HS-5 (cell line): ENCODE measurements at places on chromosomes 16 and 17.

GRCh38 chr16:47475786-47476185 is 14.7 kb downstream of the PHKB start:
- no peak for DNase-seq

DNA sequence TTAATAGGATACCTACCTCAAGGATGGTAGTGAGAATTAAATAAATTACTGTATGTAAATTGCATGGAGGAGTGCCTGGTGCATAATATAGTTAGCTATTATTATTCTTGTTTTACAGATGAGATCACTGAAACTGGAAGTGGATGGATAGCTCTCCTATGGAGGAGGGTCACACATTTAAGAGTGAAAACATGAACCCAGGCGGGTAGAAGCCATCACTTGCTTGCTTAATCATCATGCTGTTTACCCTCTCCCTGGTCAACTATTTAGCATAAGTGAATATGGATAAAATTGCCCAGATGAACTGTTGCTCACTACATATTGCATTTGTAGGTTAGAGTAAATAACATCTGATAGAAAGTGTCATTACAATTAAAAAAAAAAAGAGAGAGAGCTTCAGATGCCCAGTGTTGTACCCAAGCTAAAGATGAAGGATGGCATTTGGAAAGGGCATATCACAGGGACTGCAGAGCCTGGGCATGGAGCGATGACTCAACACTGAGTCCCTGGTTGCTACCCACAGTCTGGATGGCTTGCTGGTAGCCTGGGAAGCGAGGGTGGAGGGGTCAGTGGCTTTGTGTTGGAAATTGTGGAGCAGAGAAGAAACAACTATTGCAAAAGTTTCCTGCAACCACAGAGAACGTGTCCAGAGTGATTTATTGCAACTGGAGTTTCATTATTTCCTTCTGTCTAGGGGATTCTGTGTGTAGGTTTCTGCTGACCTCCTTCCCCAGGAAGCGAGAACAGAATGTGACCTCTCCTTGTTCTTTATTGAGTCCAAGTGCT is 414.4 kb downstream of the SHISA9 start:
- DNase-seq = no peak

DNA sequence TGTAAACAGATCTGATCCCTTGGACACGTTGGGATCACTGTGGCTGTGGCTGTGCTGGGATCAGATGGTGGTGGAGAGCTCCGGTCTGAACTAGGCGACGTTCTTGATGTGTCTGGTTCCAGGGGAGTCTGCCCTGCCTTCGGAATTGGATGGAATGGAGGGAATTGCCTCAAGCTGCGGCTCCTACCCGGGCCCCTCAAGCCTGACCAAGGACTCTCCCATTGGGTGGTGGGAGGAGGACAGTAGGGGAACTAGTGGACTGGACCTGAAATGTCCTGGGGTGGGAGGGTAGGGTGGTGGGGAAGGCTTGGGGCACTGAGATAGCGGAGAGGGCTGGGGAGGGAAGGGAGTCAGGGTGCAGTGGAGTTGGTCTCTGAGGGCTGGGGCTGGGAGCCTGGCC is 3.2 kb upstream of the UBALD1 start:
- DNase-seq = no peak

GRCh38 chr16:52069866-52070265 is 477.1 kb downstream of the TOX3 start:
- DNase-seq = no peak

DNA sequence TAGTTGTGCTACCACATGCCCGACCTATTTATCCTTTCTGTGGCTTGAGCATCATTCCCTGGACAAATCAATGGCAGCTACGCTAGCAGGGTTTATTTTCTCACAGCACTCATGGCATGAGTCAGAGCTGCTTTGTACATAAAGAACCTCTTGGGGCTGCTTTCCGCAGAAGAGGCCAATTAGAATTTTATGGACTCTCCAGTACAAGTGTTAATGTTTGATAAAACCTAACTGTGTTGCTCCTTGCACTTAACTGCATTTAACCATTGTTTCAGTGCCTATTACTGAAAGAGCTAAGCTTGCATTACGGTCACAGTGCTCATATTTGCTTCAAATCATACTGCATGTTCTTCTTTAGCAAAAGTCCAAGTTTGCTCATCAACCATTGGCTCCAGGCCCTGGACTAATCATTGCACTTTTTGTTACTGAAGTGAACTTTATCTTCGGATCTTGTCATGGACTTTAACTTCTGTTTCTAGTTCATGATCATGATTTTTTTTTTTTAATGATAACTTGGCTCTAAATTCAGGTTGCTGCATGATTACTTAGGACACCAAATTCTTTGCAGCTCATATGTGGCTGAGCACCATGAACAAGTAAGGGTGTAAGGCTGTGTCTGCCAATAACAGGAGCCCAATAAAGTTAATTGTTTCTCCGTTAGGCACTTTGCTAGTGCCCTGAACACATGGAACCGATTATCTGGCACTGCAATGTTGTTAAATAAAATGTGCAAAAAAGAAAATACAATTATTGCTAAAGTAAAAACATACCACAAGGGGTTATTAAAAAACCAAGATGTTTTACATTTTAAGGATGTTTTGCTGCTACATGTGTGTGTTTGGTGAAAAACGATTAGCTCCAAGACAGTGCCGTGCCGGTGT is 492.2 kb downstream of the KCNJ2 start:
- DNase-seq = no peak

GRCh38 chr16:84254062-84254461 is 14.2 kb upstream of the KCNG4 start:
- no peak for DNase-seq

DNA sequence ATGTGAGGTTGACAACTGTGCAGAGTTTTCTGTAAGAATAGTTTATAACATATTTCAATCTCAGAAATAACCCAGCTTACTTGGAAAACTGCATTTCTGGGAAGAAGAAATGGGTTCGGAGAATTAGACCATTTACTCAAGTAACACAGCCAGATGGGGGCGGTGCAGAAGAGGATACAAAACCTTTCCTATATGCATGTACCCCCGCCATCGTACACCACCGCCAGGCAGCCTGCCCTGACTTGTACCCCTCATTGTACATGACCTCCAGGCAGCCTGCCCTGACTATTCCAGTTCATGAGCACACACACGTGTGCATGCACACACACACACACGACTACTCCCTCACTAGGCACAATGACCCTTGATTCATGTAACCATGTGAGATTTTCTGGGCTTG is 154.0 kb downstream of the C16orf78 start:
- DNase-seq = no peak

DNA sequence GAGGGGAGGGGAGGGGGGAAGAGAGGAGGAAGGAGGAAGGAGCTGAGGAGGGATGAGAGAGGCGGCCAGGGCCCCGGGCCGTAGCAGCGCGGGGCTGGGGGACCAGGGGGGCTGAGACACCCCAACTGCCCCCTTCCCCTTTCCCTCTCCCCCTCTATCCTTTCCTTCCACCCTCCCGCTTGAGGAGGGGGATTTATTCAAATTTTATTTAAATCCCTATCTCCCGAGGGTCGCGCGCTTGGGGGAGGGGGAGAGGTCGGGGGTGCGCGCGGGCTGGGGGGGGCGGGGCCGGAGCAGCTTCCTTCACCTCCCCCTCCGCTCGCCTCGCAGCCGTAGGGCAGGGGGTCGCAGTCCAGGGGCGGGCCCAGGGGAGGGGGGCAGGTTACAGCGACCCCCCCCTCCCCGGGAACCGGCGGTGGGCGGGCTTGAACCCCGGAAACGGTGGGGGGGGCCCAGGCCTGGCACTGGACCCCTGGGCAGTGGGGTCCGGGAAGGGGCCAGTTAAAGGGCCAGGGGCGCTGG is at the start of gene FBXL19:
TSS of gene FBXL19 (plus strand) at position 19 of the 522 bp plus-strand sequence. CDS start 2,183 bp downstream, outside the sequence.
- DNase-seq = no peak

GRCh38 chr16:11799509-11800381 is 2.7 kb upstream of the ZC3H7A start:
- no peak for DNase-seq

DNA sequence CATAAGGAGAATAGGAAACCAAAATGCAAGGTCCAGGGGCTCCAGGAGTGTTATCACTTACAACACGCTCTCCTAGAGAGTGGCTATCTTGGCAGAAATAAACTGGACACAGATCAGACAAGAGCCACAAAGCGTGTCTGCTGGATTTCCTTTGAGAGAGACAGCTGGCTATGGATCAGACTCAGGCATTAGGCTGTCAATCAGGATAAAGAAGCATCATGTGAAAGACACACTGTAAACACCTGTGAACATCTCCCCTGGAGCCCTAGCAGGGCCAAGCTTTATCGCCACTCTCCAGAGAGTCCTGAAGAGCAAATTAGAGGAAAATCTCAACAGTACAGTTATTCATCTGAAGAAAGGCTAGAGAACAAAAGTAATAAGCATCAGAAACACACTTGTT is 26.0 kb downstream of the SYCE1L start:
- no peak for DNase-seq

GRCh38 chr16:48958681-48959080 is 323.0 kb downstream of the CBLN1 start:
- DNase-seq = no peak

DNA sequence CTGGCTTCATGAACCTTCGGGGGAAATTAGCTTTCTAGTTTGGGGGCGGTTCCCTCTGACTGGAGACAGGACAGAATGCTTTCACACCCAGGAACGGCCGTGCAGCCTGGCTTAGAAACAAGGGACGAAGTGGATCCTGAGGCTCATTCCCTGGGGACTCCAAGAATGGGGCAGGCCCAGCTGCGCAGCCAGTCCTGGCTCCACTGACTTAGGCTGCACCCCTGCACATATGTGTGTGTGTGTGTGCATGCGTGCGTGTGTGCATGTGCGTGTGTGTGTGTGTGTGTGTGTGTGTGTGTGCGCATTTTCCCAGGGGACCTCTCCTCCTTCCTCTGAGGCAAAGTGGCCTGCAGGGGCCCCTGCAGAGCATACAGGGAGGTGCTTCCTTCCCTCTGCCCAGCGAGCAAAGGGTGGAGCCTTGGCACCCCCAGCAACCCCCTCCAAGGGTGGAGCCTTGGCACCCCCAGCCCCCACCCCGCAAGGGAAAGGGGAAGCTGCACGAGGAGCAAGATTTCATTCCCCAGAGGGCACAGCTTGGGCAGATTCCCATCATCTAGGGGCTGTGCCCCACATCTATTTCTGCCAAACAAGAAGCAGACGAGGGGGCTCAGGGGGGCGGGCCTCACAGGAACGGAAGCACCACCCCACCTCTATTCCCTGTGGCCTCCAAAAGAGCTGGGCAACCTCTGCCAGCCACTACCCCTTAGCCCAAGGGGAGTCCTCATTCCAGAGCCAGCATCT is 97.6 kb upstream of the CBX4 start:
- DNase-seq = no peak

DNA sequence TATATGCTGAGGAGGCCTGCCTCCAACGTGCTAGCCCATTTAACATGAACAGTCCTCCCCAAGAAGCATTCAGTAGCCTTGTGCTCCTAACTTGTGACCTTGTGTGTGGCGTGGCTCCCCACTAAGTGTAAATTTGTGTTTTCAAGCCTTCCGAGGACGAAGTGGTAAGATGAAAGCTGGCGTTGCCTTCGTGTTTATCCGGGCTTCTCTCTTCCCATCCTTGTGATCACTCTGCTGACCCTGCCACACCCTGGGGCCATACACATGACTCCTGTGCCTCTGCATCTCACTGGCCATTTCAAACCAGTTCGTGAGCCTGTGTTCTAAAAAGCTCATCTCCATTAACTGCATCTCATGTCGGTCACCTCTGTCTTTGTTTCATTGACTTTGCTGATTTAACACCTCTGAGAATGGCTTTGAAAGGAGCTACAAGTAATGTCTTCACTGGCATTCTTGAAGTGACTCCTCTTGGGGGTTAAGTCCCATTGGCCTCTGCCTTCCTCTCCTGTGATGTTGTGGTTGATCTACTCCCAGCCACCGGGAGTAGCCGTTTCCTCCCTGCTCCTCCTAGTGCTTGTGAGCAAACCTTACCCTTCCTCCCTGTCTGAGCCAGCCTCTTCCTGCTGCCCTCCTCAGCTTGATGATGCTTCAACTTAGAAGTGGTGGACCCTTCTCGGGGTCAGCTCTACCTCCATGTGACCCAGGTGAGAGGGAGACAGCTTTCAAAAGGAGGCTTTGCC is 27.4 kb upstream of the NAGLU start:
- DNase-seq = no peak

DNA sequence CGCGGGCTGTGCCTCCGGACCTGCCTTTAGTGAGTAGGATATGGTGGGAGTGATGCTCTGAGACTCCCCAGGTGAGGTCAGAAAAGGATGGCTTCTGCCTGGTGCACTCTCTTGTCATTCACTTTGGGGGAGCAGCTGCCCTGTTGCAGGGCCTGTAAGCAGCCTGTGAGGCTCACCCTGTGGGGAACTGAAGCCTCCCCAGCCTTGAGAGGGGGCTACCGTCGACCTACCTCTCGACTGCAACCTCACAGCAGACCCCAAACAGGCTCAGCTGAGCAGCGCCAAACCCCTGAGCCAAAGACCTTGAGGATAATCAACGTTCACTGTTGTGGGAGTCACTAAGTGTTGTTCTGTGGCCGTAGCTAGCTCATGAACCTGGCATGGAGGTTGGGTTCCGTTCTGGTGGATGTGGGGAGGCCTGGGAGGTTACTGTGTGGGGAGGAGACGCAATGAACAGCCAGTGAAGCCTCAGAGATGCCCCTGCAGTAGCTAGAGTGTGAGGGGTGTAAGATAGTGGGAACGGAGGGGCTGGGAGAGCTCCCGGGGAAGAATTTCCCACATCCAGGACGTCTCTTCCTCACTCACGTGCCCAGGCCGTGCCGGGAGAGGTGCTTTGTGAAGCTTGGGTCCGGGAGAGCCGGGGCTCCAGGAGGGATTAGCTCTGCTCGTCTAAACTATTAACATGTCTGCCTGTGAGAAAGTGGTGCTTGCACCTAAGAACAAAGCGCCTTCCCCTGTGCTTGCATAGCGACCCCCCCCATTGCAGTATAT is 38.8 kb downstream of the METRNL start:
- no peak for DNase-seq

DNA sequence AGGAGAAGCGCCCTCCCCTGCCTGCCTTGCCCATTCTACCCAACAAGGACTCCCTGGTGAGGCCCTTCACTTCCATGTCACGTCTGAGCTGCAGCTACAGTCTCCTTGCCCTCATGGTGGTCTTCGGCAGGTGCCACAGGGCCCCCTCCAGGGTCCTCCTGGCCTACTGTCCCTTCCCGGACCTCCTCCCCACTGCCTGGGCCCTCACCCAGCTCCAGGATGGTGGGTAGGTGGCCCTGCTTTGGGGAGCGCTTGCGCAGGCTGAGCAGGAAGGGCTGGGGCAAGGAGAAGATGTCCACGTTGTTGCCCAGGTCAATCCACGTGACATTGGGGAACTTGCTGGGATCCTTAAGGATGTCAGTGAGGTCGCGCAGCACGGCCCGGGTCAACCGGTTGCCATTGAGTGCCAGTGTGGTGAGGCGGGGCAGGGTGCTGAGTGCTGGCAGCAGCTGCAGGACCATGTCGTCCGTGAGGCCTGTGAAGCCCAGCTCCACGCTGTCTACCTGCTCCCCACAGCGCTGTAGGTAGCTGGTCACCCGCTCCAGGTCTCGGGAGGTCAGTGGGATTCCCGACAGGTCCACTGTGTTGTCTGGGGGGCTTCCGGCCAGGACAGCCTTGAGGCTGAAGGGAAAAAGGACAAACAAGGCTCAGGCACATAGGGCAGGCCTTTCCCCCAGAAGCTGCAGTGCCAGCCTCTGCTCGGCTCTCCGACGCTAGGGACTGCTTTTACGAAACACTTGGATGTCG is 28.3 kb downstream of the TRPV2 start:
- DNase-seq = no peak
